ENCODE measurements at places on chromosomes 5 and 9.

- DNase-seq = no peak
Observed at GRCh38 chr5:122400938-122401337, 88.9 kb downstream of the SNCAIP start.

- no peak for DNase-seq
Observed at GRCh38 chr5:73482383-73483136, 15.7 kb upstream of the BTF3 start.

- DNase-seq = no peak
Observed at GRCh38 chr5:83227611-83228010, 150.3 kb downstream of the XRCC4 start.

DNA sequence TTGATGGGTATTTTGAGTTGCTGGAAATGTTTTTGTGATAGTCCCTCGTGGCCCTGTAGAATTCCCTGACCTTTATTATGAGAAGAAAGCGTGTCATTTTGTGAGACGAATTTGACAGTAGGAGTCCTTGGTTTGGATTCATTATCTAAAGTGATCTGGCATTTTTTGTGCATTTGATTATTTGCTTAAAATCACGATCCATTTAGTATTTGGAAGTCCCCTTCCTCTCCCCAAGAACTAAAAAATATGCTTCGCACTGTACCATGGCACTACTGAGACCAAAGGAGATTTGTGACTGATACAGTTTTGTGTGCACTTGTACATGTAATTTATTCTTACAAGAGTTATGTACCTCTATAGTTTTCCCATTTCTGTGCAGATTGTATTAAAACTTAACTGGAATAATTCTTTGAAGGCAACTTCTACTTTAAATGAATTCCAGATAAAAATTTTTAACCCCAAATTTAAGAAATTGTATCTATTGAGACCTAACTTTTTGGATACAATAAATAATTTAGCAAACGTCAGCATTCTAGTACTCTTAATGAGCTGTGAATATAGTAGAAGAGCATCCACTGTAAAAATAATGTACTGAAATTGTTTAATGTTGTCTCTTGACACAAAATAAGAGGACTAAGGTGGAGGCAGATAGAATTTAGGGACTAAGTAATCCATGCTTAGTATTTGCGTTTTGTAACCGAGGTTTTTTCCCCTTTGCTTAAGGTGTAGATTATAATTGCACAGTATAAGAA is 2.1 kb downstream of the MAP3K1 start:
- DNase-seq = no peak

DNA sequence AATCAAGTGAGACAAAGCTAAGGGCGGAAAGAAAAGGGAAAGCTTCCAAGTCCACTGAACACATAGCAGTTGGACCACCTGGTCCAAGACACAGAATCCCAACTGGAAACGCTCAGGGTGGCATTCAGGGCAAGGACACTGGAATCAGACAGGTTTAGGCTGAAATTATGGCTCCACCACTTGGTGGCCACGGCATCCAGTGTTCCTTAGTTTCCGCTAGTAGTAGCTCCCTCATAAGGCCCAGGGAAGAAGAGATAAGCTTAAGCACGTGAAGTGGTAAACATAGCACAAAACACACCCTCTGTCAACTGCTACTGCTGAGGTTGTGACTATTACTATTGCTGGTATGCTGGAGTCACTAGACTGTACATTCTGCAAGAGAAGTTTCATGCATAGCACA is 209.4 kb downstream of the GLIS3 start:
- no peak for DNase-seq

GRCh38 chr5:180832638-180833068 is 28.4 kb downstream of the ZFP62 start:
- no peak for DNase-seq

- no peak for DNase-seq
Observed at GRCh38 chr5:171295801-171296200, 13.2 kb upstream of the TLX3 start.

DNA sequence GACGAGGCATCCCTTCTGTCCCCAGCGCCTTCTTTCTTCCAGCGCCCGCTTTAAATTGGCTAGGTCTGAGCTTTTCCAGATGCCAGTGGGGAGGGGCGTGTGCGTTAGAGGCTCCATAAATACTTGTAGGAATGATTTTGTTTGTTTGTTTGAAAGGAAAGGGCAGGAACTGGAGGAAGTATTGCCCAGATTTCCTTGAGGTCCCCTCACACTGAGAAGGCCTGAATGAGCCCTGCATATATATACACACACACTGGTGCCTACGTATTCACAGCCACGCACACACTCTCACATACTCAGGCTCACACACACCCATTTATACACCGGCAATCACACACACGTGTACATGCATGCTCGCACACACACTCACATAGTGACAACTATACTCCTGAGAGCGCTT is 1.0 kb upstream of the SLIT3 start:
- DNase-seq = no peak

DNA sequence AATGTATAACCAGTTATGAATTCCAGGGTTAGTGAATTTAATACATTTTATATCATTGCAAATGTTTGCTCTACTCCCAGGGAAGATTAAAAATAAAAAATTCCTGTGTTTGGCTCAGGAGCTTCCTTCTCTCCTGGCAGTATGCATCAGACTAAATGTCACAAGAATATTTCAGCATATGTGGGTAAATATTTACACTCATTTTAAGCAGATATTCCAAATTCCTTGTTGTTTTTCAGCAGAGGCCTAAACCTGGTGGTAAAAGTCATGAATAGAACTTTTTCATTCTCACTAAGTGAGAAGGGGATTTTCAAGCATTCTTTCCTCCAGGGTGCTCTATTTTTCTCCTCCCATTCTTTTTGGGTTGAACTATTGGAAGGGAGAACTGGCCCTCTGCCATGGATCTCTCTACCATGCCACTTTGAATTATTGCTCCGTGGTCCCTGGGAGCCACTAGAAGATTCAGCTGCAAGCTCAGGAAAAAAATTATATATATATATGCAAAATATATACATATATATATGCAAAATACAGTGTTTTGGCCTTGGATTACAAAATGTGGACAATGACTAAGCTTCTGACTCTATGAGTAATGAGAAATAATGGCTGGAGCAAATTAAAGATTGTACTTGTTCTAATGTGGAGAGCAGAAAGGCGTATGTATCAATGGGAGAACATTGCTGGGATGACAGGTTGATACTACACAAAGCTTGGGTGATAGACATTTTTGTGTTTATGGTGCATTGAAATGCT is 180.6 kb upstream of the PAPPA start:
- DNase-seq = no peak

GRCh38 chr9:118809160-118809625 is 560.0 kb downstream of the BRINP1 start:
- DNase-seq = no peak

DNA sequence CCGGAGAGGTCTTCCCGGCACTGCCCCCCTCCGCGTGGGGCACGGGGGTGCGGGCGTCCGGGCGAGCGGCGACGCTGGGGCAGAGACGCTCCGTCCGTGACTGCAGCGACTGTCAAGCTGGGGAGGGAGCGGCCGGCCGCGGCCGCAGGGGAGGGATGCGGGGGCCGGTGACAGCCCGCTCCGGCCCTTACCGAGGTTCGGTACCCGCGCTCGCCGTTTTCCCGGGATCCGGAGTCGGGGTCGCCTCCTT is 400 bp downstream of the KDM4C start:
- DNase-seq = no peak

GRCh38 chr9:75658301-75658905 is 232.1 kb upstream of the PCSK5 start:
- no peak for DNase-seq

DNA sequence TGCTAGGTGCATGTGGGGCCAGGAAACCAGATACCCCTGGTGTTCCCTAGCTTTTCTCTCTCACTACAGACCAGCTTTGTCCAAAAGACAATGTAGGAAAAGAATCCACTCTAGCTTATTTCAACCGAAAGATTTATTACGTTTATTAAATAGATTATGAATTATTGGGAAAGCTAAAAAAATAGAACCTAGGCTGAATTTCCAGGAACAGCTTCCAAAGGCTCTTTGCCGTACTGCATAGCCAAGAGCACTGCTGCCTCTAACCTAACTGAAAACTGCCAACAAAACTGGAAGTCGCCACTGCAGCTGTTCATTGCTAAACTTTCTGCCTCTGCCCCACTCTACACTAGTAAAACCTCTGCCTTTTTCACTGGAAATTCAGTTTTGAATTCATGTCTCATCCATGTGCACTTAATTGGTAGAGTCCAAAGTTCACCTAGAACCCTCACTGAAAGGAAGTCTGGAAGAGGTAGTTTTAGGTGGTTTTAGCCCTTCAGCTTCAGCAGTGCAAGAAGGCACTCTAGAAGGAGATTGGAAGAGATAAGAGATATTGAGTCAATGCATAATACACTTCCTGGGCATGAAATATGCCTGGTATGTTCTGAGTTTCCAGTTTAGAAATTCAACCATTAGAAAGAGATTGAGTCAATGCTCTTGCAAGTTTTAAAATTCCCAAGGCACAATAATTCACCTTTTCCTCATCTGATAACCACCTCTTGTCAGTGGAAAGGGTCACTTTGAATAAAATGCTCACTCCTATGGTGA is 927.9 kb downstream of the MAT2B start:
- no peak for DNase-seq

DNA sequence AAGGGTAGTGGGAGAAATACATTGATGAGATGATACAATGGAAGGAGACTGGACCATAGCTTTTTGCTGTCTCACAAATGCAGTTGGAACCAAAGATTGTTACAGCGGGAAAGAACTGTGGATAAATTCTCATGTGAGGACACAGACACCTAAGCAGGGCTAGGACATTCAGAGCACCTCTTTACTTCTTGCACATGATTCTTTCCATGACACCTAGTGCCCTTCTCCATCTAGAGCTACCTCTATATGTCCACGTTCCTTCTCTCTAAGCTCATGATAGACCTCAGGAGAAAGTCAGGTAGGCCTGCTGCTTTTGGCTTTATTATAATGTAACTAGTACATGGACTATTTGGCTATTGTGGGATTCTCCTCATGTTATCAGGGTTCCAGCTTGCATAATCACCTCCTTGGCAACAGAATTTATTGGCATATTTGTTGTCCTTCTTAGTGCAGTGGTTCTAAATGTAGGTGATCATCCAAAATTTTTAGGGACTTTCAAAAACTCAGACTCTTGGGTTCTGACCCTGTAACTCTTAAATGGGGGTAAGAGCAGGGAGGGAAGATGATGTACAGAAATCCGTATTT is 27.2 kb downstream of the NR3C1 start:
- DNase-seq = no peak

- no peak for DNase-seq
Observed at GRCh38 chr5:148075529-148075928, 11.7 kb downstream of the SPINK5 start.

DNA sequence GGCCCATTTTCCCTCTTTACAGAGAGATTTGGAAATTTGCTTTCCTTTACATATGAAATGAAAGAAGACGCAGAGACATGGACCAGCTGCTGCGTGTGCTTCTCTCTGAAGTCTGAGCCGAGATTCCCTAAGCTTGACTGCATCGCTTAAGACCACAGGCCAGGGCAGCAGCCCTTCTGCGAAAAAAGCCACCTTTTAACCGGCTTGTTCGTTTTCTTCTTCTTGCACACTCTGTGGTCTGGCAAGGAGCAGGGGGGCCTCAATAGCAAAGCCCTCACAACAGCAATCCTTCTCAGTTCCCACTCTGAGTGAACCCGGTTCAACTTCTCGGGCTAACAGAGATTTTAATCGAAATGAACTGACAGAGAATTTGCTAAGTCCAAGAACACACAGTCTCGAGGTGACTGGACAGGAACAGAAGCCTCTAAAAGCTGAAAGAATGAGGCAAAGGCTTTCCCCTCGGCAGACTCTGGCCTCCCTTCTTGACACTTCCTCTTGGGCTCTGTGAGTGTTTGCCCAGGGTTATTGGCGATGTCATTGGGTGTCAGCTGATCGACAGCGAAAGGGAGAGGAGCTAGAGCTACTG is 512.9 kb upstream of the KLF4 start:
- DNase-seq = no peak

DNA sequence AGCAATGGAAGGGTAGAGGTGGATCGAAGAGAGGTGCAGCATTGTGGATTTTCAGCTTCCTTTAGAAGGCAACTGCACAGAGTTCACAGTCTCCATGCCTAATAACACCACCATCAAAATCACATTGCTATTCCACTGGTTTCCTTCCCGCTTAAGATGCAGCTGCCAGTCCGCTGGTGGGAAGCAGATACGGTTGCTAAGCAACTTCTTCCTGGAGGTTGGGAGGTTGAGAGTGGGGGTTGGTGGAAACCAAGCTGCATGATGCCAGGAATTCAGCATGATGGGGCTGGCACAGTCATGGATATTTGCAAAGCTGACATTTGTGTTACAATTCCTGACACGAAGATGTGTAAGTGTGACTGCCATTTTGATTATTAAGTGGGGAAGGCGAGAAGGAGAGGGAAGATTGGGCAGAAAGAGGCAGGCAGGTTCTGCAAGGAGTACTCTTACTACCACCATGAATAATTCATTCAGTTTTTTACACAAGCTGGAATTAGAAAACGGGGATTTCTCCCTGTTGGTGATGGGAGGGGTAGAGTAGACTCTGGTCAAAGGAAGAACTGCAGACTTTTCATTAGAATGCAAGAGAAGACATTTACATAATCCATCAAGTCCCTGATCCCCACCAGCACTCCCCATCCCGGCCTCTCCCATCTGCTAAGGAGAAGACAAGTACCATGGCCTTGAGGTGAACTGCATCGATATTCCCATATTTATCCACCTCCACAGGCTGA is 87.5 kb downstream of the GLDC start:
- no peak for DNase-seq

DNA sequence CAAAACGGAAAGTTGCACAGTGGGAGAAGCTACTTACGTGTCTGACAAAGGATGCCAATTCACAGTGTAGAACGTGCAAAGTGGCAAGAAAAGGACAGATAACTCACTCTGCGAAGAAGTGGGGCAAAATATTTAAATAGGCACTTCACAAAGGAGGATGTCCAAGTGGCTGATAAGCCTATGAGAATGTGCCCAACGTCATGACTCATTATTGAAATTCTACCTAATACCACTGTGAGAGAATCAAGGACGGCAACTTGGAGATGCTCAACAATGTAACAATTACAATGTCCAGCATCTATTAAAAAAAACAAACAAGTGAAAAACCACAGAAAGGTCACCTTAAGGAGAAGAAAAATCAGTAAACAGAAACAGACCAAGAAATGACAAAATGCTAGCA is 59.0 kb downstream of the NACC2 start:
- DNase-seq = no peak

DNA sequence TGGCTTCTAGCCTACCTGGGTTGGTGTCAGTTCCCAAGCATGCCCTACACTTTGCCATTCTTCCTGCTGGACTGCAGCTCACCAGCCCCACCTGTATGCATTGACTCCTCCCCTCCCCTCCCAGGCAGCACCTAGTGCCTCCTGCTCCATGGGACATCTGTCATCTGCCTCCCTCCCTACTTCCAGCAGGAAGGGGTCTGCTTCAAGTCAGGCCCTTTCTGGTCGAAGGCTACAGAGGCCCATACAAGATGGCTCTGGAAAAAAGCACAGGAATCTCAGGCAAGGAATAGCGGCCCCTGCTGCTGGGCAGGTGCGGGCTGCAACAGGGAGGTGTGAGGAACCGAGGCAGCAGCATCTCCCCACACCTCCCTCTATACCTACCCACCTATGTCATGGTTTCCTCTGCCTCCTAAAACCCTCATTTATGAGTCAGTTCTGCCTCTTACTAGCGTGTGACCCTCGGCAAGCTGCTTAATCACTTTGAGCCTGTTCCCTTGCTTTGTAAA is 19.7 kb downstream of the WWC1 start:
- no peak for DNase-seq

All from activated effector memory CD4-positive, alpha-beta T cell treated with Interleukin-2 at 50 U/mL for 16 hours (primary cell).